Adipocyte (in vitro differentiated cells): ENCODE measurements at places on chromosomes 1 and 21.

GRCh38 chr1:18970762-18971161 lies 14.3 kb upstream of the IFFO2 start:
- no peak for DNase-seq

DNA sequence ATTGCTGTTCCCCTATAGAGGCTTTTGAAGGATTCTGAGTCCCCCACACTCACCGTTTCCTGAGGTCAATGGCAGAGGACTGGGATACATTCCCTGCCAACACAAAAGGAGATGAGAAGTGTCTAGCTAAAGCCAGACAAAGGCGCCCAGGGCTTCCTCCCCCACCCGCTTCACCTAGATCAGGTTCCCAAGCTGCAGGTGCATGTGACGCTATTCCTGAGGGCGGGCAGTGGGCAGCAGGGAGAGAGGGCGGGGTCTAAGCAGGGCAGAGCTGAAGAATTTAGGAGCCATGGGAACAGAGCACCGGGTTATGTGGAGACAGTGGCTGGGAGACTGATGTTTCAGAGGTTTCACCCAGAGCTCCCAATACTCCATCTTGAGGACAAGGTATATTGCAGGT lies 6.0 kb upstream of the ARHGEF2 start:
- DNase-seq, result no peak

GRCh38 chr21:26632691-26633090 lies 59.6 kb upstream of the CYYR1 start:
- no peak for DNase-seq

DNA sequence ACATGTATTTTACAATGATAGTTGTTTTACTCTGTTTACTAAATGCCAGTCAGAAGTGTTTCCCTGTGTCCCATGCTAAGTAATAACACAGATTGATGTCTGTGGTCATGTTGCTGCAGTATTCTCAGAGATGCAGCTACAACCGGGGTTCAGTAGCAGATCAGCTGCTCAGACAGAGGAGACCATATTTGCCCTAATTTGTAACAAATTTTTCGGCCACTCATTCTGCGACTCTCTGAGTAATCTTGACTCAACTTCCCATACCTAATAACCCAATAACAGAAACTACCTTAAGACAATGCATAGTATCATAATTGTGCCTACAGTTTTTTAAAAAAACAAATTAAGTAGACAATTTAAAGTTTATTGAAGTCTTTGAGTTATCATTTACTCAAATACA lies 32.6 kb downstream of the NIBAN1 start:
- DNase-seq, result no peak

DNA sequence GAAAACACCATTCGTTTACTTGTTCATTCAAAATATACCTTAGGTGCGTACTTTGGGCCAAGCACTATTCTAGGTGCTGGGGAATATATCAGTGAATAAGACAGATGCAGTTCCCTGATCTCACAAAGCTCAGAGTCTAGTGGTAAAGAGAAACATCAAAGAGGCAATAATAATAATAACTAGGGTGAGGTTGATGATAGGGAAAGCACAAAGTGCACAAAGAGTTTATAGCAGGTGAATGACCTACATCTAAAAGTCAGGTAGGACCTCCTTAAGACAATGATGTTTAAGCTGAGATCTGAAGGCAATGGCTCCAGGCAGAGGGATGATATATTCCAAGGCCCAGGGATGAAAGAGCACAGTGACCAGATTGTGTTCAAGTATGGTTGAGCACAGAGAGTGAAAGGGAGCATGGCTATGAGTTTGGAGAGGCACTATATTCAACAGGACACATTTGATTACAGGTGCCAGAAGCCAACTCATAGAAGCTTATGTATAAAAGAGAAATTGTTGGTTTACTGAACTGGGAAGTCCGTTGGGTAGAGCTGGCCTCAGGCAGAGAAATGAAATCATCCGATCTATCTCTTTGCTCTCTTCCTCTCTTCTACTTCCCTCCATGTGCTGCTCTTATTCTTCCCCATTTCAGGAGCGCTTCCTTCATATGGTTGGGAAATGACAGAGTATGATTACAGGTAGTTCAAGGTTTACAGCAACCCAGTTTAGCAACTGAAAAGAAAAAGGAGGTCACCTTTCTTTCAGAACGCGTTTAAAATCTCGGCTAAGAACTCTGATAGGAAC lies 23.0 kb upstream of the CCT8 start:
- no peak for DNase-seq
